ENCODE measurements at places on chromosomes 1 and 21. TPM values are rescaled to one million over a fixed set of nuclear protein-coding genes. Genes with fewer than 3 reads are reported as not detected.

DNA sequence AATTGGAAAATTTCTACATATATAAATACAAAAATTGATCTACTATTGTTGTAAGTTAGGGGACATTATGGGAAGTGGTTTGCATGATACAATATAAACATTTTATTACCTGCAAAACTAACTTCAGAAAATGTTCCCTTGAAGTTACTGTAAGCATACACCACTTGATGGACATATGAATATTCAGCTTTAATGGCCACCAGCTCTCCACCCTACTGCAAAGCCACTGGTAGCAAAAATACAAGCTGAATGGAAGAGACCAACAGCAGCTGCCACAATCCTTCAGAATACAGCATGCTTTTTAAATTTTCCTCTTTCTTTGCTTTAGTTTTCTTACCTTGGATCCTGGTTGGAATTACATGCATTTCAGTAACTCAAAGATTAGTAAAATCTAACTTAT, 69.8 kb downstream of the COQ8A start:
- H3K27ac ChIP-seq: no peak overlapping the region
- no peaks in the 10 kb centered on the region for H3K27me3 ChIP-seq

DNA sequence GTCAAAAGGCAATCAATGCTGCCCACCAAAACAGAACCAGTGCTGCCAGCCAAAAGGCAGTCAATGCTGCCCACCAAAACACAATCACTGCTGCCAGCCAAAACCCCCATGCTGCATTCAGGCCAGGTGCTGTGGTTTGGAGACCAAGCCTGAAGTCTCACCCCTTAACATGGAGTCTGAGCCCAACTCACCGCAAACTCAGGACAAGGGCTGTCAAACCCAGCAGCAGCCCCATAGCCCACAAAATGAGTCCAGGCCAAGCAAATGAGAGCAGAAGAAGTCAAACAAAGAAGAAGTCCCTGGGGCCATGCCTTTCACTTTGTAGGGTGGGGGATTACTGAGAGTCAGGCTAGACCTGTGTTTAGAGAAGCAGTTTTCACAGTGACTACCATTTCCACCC, 6.4 kb downstream of the SMCP start:
- H3K4me1 ChIP-seq: no peaks in the 10 kb centered on the region
- no peaks in the 10 kb centered on the region for H3K27me3 ChIP-seq
- H3K4me3 ChIP-seq: no peak overlapping the region

DNA sequence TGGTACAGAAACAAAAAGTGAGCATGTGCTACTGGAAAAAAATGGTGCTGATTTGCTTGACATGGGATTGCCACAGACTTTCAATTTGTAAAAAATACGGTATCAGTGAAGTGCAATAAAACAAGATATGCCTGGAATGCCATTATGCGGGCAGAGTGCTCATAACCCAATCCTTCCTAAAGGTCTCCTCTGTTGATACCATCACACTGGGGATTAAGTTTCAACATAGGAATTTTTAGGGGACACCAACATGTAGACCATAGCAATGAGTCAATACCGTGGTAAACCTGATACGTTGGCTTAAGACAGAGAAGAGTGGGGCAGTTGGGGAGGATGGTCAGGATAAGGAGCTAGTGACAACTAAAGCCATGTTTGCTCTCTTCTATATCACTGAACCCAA, 20.5 kb downstream of the MX1 start:
- H3K27me3 ChIP-seq: no peaks in the 10 kb centered on the region
- H3K4me3 ChIP-seq: no peak overlapping the region
- H3K36me3 ChIP-seq: no peaks in the 10 kb centered on the region
- no peak for DNase-seq

GRCh38 chr1:160219062-160219929, 14.1 kb downstream of the PEA15 start:
- DNase-seq: peak; percentile 45
- no peak overlapping the region for H3K27ac ChIP-seq
- peaks cover 16% of the 10 kb centered on the region for H3K4me1 ChIP-seq
- peaks cover 79% of the 10 kb centered on the region for H3K36me3 ChIP-seq
- H3K4me3 ChIP-seq: no peak overlapping the region

PLPPR4 gene
- total RNA-seq: not detected

NES gene
- total RNA-seq: 16.6 TPM

DNA sequence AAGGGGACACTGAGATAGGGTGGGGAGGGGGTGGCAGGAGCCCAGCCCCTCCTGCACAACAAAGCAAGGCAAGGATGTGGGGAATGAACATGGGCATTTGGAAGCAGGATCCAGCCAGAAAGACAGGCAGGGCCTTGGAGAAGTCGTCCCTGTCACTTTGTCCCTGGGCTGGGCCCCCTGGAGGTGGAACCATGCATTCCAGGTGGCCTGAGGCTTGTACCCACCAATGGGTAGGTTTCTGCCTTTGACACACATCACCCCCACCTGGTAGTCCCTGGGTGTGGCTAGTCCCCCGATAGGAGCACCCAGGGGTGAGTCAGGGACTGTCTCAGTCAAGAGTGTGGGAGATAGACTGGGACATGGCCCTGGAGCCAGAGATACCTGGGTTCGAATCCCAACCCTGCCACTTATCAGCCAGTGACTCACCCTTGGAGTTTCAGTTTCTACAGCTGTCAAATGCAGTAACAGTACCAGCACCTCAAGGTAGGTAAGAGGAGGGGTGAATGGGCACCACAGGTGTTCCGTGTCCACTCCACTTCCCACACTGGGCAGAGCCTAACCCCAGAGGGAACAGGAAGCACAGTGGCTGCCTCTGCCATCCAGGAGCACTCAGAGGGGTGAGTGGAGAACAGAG, 10.0 kb downstream of the PLA2G2D start:
- no peak overlapping the region for H3K27ac ChIP-seq
- no peak for DNase-seq
- H3K4me1 ChIP-seq: peaks cover 7% of the 10 kb centered on the region
- H3K36me3 ChIP-seq: no peaks in the 10 kb centered on the region
- no peaks in the 10 kb centered on the region for H3K27me3 ChIP-seq

NCAM2 gene
- total RNA-seq: not detected

NHLH1 gene
- total RNA-seq: not detected

ESRRG gene
- total RNA-seq: not detected

DNA sequence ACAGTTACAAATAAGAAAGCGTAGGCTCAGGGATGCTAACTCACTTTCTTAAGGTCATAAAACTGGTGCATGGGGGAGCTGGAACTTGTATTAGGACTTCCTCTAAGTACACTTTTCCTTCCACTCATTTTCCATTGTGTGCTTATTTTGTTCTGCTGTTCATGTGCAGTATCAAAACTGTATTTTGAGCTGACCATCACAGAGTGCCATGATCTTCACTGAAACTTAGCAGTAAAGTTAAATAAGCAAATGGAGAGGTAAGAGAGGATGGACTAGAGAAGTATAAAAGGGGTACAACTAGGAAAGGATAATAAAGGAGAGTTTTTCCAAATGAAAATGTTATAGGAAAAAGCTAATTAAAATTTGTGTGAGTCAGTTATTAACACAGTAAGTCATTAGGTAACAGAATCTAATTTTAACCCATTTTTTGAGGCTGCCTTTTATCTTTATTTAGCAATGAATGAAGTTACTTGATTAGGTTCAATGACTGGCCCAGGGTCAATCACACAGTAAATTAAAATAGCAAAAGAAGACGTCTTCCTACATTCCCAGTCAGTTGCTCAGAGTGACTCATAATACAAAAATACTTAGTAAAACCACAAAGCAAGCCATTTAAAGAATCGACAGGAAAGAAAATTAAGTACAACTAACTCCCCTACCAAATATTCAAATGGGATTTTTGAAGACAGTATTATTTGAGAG, 165.8 kb upstream of the C1orf105 start:
- no peaks in the 10 kb centered on the region for H3K27me3 ChIP-seq
- no peak overlapping the region for H3K4me3 ChIP-seq
- H3K27ac ChIP-seq: no peak overlapping the region
- no peaks in the 10 kb centered on the region for H3K4me1 ChIP-seq
- DNase-seq: no peak
- no peaks in the 10 kb centered on the region for H3K36me3 ChIP-seq

CLCA1 gene
- total RNA-seq: not detected

GRCh38 chr1:77283701-77284425, 2.0 kb downstream of the AK5 start:
- peaks cover 8% of the 10 kb centered on the region for H3K4me1 ChIP-seq
- H3K27me3 ChIP-seq: peaks cover 7% of the 10 kb centered on the region
- no peak for DNase-seq
- no peaks in the 10 kb centered on the region for H3K36me3 ChIP-seq
